ENCODE measurements at places on chromosomes 1 and 21.

DNA sequence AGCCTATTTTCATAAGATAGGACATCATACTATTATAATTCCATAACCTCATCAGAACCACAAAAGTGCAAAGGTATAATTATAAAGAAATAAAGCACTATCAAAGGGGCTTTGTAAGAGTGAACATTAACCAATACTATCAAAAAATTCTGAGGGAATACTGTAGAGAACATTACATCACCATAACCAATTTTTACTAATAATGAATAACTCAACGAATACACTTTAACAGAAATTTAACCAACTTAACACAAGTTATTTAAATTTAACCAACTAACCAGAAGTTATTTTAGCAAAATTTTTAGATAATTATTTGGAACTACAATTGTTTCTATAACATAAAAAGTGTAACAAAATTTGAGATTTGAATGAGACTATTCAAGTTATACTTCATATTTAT lies 34.8 kb downstream of the ZSWIM5 start:
- no peak for DNase-seq

- DNase-seq: no peak
Observed at GRCh38 chr21:45555251-45555556, 13.0 kb upstream of the SLC19A1 start.

DNA sequence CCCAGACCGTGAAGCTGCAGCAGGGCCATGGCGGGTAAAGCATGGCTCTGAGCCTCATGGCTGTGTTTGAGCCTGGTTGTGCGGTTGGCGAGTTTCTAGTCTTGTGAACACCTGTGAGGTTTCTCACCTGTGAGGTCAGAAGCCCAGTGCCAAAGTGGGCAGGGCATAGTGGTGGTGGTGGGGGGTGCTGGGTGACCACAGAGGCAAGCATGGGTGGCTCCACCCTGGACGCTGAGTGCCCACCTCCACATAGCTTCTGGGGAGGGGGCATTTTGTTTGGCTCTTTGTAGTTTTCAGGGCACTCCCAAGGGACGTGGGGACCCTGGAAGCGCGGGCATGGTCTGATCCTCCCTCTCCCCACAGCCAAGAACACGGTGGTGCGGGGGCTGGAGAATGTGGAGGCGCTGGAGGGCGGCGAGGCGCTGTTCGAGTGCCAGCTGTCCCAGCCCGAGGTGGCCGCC lies 91.1 kb downstream of the TRIM11 start:
- DNase-seq: no peak

- no peak for DNase-seq
Observed at GRCh38 chr1:28480308-28480707, 25.5 kb upstream of the RCC1 start.

DNA sequence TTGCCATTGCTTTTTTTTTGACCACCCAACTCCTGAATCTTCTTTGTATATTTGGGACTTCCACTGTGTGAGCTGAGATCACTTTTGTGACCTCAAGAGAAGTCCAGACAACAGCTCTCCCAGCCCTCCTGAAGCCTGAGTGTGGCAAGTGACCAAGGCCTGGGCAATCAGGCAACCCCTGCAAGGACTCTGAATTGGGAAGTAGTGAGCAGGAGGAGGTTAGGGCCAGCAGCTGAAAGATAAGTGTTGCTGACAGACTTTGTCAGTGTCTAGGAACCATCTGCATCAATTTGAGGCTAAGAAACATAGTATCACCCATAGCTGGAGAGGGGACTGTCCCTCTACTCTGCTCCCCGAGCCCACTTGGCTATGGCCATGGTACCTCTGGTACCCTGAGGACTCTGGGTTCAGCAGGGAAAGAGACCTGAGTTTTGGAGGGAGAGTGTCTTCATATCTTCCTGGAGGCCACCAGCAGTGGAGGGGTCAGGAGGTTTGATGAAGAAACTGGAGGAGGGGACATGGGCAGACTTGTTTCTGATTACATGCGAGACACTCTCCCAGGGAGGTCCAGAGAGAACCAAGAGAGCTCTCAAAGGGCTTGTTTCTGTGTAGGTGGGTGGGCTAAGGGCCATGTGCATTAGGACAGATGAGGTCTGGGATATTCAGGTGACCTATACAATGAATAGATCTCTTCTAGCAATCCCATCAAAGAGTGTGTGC lies 147.0 kb upstream of the DNAH14 start:
- DNase-seq: no peak
